ENCODE measurements at places on chromosomes 1 and 21.

DNA sequence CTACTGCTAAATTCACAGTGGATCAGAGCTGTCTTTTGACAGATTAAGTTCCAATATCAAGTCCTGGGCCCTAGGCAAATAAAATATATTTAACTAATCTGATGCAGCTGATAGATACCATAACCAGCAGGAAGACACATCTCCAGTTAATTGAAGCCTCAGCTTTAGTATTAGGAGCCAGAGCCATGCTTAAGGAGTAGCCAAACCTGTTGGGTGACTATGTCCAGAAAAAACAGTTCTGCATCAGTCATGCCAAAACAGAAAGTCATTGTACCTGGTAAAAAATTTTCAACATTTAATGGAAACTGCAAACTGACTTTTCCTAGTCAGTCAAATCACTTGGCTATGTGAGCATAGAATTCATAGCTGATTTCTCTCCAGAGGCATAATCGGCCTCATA, 200.5 kb upstream of the RUNX1 start:
- no peak for DNase-seq

DNA sequence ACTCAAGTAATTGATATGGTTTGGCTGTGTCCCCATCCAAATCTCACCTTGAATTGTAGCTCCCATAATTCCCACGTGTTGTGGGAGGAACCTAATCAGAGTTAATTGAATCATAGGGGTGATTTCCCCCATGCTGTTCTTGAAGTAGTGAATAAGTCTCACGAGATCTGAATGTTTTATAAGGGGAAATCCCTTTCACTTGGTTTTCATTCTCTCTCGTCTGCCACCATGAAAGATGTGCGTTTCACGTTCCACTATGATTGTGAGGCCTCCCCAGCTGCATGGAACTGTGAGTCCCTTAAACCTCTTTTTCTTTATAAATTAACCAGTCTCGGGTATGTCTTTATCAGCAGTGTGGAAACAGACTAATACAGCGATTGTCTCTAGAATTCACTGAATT, 135.4 kb downstream of the BACH1 start:
- DNase-seq: no peak

DNA sequence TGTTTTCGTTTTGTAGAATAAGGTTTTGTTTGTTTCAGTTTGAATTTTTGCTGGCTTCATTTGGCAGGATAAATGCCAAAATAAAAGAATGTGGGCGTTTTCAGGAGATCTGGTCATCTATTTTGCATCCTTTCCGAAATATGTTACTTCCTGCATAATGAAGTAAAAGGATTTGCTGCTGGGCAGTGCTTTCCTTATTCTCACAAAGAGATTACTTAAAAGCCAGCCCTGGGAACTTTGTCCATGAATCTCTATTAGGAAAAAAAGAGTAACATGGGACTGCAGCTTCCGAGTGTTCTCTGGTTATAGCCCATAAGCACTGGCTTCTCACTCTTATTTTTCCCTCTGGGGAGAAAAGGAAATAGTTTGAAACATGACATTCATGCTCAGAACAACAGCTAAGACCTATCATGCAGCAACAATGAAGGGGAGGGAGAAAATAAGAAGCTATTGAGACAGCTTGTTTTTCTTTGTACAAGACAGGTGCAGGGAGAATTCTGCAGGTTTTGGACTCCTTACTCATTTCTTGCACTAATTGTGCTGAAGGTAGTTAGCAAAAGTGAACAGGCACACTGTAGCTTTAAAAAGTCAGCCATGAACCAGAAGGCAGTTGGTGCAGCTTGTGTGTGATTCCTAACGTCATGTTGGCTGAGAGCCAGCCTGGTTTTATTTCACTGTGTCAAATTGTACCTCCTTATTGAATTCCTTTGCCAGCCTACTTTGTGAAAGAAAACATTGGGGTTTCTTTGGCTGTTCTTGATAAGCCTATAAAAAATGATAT, at the start of gene SAMD13:
Gene SAMD13, plus strand, starts transcription at position 705 of the 781 bp plus-strand sequence. CDS start 1,527 bp downstream, outside the sequence.
- no peak for DNase-seq

- DNase-seq: no peak
Observed at GRCh38 chr1:7518411-7518810, 252.7 kb upstream of the VAMP3 start.

GRCh38 chr1:11453742-11454491, 25.0 kb upstream of the DISP3 start:
- DNase-seq: no peak

- DNase-seq: no peak
Observed at GRCh38 chr1:243323491-243323890, 67.7 kb downstream of the SDCCAG8 start.

- DNase-seq: no peak
Observed at GRCh38 chr1:15011661-15012060, 141.9 kb upstream of the TMEM51 start.

DNA sequence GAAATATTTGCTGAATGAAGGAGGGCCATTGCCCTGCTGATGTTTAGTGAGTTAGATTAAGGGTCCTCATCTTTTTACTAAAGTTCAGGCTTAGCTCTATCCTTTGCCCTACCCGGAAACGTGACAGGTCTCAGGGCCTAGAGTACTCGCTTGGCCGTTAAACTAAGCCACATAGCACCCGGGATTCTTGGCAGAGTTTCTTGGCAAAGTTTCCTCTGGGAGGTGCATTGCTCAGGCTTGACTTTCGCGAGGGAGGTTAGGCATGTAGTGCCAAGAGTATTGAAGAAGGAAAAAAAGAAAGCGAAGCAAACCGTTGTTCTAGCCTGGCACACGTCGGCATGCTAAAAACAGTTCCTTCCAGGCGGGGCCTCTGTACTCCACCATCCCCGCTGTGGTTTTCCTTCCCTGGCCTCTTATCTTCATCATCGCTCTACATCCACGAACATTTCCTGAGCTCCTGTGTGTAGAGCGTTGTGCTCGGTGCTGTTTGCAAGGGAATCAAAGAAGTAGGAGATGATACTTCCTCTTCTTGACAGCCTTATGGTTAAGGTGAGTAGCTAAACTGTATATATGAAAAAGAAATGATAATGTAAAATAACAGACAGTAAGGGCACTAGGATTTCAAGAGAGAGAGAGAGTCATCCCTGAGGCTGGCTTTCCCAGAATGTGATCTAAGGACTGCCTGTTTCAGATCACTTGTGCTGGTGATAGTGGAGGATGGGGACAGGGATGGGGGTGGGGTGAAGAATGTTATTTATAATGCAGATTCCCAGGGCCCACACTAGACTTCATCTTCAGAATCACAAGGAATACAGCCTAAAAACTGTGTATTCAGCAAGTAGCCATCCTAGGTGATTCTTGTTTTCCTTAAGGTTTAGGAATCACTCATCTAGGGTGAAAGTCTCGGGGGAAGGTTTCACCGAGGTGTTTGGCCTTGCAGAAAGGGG, 18.8 kb downstream of the RNF220 start:
- DNase-seq: no peak

- no peak for DNase-seq
Observed at GRCh38 chr1:151065089-151065645, 5.0 kb downstream of the MLLT11 start.

DNA sequence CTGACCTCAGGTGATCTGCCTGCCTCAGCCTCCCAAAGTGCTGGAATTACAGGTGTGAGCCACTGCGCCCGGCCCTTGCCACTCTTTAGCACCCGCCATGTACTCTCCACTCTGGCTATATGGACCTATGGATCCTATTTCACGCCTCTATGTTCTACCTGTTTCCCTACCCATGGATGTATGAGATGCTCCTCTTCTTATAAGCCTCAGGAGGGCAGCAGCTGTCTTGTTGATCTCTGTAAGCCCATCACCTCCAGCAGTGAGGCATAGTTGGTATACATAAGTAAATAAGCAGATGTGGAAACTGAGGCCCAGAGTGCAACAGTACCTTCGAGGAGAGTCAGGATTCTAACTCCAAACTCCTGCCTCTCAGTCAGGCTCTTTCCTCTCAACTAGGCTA, 24.7 kb upstream of the ARTN start:
- DNase-seq: no peak

DNA sequence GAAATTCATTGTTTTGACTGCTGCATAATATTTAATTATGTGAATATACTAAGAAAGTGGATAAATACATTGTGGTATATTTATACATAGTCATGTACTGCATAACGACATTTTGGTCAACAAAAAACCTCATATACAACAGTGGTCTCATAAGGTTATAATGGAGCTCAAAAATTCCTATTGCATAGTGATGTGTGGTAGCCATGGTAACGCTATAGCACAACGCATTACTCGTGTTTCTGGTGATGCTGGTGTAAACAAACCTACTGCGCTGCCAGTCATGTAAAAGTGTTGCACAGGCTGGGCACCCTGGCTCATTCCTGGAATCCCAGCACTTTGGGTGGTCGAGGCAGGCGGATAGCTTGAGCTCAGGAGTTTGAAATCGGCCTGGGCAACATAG, 52.6 kb upstream of the NHLH2 start:
- DNase-seq: no peak

- no peak for DNase-seq
Observed at GRCh38 chr1:166378805-166379204, 212.0 kb upstream of the FAM78B start.

DNA sequence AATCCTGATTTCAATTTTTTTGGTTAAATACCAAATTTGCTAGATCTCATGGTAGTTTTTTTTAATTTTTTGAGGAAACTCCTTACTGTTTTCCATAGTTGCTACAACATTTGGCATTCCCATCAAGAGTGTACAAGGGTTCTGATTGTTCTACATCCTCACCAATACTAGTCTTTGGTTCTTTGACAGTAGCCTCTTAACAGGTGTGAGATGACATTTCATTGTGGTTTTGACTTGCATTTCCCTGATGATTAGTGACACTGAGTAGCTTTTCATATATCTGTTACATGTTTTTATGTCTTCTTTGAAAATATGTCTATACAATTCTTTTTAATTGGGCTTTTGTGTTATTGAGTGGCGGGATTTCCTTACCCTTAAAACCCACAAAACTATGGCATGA, 20.9 kb upstream of the RGS13 start:
- DNase-seq: no peak

DNA sequence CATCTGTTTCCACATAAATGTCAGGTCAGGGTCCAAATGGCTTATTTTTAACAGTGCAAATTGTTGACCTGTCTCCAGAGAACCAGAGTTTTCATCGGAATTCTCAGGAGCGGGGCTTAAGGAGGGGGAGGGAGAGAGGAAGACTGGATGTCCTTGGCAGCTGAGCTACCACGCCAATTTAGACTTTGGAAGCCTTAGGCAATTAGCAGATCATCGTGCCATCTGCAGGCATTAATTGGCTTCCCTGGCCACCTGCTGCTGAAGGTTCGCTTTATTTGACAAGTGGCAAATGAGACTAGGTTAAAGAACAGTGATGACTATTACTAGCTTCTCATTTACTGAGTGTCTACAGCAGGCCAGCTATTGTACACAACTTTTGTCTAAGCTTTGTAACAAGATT, 43.7 kb downstream of the HLX start:
- no peak for DNase-seq

DNA sequence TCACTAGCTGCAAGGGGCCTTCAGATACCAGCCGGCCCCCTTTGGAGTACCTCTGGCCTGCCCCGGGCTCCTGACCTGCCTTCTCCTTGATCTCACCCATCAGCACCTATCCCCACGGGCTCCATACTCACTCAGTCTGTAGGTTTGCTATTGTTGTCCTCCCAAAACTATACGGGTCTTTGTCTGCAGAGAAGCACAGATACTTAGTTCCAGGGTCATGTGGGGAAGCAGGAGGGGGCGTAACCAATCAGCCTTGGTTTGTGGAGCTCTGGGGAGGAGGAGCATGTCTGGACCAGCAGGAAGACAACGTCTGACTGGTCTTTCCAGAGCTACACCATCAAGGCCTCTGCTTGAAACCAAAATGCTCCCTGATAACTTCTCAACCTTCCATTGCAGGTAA, 15.2 kb downstream of the TMEM63A start:
- no peak for DNase-seq

GRCh38 chr1:33088119-33088906, 7.4 kb downstream of the AZIN2 start:
- no peak for DNase-seq

DNA sequence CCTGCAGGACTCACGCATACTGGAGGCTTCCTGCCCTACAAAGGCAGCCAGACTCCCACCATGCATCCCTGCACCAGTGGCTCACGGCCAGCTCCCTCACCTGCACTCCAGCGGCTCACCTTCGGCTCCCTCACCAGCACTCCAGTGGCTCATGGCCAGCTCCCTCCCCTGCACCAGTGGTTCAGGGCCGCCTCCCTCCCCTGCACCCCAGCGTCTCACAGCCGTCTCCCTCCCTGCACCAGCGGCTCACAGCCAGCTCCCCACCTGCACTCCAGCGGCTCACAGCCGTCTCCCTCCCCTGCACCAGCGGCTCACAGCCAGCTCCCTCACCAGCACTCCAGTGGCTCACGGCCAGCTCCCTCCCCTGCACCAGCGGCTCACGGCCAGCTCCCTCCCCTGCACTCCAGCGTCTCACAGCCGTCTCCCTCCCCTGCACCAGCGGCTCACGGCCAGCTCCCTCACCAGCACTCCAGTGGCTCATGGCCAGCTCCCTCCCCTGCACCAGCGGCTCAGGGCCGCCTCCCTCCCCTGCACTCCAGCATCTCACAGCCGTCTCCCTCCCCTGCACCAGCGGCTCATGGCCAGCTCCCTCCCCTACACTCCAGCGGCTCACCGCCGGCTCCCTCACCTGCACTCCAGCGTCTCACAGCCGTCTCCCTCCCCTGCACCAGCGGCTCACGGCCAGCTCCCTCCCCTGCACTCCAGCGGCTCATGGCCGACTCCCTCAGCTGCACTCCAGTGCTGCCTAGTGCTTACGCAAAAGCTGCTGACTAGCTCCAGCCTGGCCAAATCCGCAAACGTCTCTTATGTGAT, 324.5 kb downstream of the NPHP4 start:
- no peak for DNase-seq

- DNase-seq: no peak
Observed at GRCh38 chr1:239899747-239900146, 191.9 kb upstream of the FMN2 start.

DNA sequence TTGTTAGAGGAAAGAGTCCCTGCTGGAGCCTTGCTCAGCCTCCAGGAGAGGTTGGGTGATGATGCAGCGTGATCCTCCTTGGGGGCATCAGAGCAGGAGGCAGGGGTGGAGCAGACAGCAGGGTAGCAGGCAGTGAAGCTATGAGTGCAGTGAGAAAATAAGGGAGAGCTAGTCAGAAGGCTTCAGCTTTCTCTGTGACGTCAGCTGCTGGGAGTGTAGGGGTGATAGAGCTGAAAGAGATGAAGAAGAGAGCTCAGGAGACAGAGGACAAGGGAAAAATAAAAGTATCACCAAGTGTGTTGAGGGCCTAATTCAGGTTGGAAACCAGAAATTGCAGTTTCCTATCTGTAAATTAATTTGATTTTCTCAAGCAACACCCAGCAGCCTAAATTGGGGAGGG, 2.2 kb upstream of the ADAM30 start:
- DNase-seq: no peak

DNA sequence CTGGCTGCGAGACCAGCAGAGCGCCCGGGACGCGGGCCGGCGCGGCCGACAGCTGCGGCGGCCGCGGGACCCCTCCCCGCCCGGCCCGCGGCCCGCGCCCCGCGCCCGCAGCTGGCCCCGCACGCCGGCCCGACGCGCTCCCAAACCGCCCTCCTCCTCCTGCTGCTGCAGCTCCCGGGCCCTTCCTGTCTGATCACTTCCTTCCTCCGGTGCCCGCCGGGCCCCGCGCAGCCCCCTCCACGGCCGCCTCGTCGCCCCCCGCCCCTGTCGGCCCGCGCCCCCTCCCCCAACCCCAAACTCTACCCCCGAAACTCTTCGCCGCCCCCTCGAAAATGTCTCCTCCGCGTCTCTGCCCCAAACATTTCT, 594 bp downstream of the LUZP1 start:
- DNase-seq: no peak
